ENCODE measurements at places on chromosomes 7 and 10. TPM values are rescaled to one million over a fixed set of nuclear protein-coding genes. Genes with fewer than 3 reads are reported as not detected.
A peak's percentile ranks its signal among the peaks of the same experiment; 100 is the strongest.

NPC1L1 gene
- 63.9 TPM for polyA plus RNA-seq

- H3K4me3 ChIP-seq, result no peak overlapping the region
- H3K27ac ChIP-seq, result no peak overlapping the region
- DNase-seq, result no peak
- H3K27me3 ChIP-seq, result no peaks in the 10 kb centered on the region
Observed at GRCh38 chr10:57798830-57799229, 468.9 kb downstream of the IPMK start.

DNA sequence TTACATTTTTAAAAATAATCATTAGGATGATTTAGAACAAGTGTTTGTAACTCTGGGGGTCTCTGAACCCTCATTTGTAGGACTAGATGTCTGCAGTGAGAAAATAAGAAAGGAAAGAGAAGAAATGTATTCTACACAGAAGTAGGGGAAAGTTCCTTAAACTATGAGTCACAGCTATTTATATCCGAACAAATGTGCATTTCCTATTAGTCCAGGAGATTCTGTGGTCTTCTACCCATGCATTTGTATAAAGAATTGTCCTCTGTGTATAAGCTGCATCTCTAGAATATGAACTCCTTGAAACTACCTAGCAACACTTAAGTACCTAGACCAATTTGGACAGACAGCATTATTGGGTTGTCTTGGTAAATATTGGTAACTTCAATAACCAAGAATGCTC is 15.9 kb upstream of the CD36 start:
- no peaks in the 10 kb centered on the region for H3K36me3 ChIP-seq
- no peak for DNase-seq

- H3K36me3 ChIP-seq, result no peaks in the 10 kb centered on the region
- peak; percentile 17 for DNase-seq
Observed at GRCh38 chr10:26612151-26612915, 85.2 kb upstream of the PDSS1 start.

DNA sequence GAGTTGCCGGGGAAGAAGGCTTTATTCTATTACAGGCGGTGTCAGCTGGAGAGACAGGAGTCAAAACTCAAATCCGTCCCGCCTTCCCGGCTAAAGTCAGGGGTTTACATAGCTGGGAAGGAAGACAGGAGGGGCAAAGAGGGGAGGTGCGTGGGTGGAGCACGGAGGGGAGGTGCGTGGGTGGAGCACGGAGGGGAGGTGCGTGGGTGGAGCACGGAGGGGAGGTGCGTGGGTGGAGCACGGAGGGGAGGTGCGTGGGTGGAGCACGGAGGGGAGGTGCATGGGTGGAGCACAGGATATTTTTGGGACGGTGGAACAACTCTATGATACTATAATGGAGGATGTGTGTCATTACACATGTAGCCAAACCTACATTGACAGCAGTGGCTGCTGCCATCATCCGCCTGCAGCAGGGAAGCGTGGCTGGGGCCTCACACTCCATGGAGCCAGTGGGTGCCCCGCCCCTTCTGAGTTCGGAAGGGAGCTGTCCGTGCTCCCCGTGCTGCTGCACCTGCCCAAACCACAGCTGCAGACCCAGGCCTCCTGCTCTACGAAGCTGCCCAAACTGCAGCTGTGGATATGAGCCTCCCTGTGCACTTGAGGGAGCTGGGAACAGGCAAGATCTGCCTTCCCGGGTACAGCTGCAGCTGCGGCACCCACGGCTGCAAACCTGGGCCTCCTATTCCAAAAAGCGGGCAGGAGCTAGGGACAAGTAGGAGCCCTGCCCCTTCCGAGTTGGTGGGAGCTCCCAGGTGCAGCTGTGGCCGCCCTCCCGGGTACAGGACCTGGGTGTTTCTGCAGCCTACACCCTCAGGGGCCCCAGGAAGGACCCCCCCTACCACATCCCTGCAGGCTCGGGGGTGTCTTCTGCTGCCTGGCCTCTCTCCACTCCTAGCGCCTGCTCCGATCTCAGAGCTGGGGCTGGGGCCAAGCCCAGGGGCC is 119.4 kb downstream of the DYNC2I1 start:
- no peaks in the 10 kb centered on the region for H3K4me1 ChIP-seq
- no peaks in the 10 kb centered on the region for H3K27me3 ChIP-seq
- H3K27ac ChIP-seq, result no peak overlapping the region
- H3K36me3 ChIP-seq, result no peaks in the 10 kb centered on the region
- H3K4me3 ChIP-seq, result no peak overlapping the region

CPED1 gene
- 12.1 TPM for polyA plus RNA-seq

GRCh38 chr10:86918022-86918471 is 39.4 kb downstream of the MMRN2 start:
- H3K4me1 ChIP-seq, result no peaks in the 10 kb centered on the region
- no peak overlapping the region for H3K27ac ChIP-seq
- no peak overlapping the region for H3K4me3 ChIP-seq
- H3K27me3 ChIP-seq, result no peaks in the 10 kb centered on the region
- no peak for DNase-seq
- H3K36me3 ChIP-seq, result peaks cover 59% of the 10 kb centered on the region

All from large intestine (tissue), 12 donors.